ENCODE measurements at places on chromosomes 6 and 20. TPM values are rescaled to one million over a fixed set of nuclear protein-coding genes. Genes with fewer than 3 reads are reported as not detected.

GRCh38 chr6:137708481-137708880 lies 158.6 kb upstream of the TNFAIP3 start:
- no peaks in the 10 kb centered on the region for H3K4me1 ChIP-seq
- no peaks in the 10 kb centered on the region for H3K36me3 ChIP-seq
- H3K4me3 ChIP-seq, result no peak overlapping the region
- H3K27me3 ChIP-seq, result no peaks in the 10 kb centered on the region
- no peak overlapping the region for H3K27ac ChIP-seq

GRCh38 chr20:12883507-12883885 lies 125.3 kb upstream of the SPTLC3 start:
- H3K27me3 ChIP-seq, result no peaks in the 10 kb centered on the region
- H3K36me3 ChIP-seq, result no peaks in the 10 kb centered on the region
- H3K4me1 ChIP-seq, result no peaks in the 10 kb centered on the region
- no peak overlapping the region for H3K27ac ChIP-seq

DNA sequence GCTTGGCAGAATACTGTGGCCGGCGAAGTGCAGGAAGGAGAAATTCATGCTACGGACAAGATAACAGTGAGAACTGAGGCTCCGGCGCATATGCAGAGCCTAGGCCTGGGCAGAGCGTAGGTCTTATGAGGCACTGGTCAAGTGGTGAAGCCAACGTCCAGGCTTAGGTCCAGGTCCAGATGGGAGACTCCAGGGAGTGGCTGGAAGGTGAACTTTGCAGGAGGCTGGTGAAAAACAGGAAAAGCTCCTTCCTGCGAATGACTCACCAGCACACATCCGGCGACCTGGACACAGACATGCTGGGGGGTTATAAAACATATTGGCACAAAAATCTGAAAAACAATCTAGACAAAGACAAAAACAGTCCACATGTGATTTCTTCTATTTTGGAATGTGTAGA lies 15.4 kb downstream of the C6orf141 start:
- peaks cover 8% of the 10 kb centered on the region for H3K27me3 ChIP-seq
- H3K4me3 ChIP-seq, result no peak overlapping the region
- peaks cover 11% of the 10 kb centered on the region for H3K4me1 ChIP-seq

DNA sequence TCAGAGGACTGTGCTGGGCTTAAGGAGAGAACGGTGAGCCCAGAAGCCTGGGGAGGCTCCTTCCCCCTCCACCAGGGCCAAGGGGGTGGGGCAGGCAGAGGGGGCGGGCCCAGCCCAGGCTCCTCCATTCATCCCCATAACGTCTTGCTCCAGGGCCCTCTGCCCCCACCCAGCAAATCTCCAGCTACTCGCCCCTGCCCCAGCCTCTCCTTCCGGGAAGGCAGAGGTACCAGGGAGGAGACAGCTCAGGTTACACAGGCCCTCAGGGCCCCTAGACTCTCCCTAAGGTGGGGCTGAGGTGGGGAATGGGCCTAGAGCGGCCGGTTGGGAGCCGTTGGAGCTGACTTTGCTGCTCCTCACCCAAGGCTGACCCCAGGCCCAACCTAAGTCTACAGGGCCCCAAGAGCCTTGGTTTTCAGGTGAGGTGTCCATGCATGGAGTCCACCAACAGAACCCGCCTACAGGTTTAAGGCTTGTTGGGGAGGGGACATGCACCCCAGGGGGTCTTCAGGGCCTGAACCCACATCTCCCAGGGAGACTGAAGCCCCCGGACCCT lies 1.2 kb downstream of the LAMA5 start:
- peaks cover 52% of the 10 kb centered on the region for H3K4me1 ChIP-seq
- H3K4me3 ChIP-seq, result peak overlapping the region; percentile 85
- H3K27ac ChIP-seq, result no peak overlapping the region
- peak; percentile 84 for DNase-seq
- H3K27me3 ChIP-seq, result no peaks in the 10 kb centered on the region

GRCh38 chr6:29608131-29608530 lies 23.2 kb downstream of the OR2H2 start:
- H3K27ac ChIP-seq, result no peak overlapping the region
- H3K4me3 ChIP-seq, result no peak overlapping the region
- DNase-seq, result no peak
- H3K36me3 ChIP-seq, result peaks cover 68% of the 10 kb centered on the region

DNA sequence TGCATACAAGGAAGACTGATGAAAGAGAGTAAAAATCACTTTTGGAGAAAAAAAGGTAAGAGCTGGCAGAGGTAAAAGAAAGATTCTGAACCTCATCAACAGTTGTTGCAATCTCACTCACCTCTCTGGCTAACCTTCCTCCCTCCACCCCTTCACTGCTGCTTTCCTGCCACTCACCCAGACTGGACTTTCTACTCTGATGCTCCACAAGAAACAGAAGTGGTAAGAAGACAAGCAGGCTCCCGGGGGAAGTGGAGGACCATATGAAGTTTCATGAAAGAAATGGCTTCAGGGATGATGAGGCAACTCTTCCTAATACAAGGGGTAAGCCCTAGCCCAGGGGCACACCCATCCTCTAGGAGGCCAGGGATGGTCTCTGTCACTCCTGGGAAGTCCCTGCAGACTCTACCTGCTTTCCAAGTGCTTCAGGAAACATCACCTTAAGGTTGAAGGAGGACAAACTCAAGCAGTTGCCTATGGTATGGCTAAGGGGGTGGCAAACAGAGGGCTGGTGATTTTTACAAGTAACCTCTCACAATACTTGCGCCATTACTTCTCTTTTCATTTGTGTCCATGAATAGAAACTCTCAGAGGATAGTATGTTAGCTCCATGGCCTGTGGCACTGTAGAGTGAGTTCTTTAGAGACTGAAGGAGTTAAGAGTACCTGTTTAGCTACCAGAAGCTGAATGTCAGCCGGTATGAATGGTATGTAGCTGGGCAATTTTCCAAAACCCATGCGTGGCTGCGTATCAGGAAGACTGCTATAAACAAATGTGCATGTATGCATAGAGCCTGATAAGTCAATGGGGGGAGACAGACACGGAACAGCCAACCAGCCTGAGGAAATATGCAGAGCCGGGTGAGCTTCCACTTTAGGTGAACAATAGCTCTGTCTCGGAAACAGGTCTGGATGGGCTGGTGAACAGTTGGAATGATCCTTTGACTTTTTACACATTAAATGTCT lies 112.0 kb downstream of the BACH2 start:
- H3K4me1 ChIP-seq, result peaks cover 8% of the 10 kb centered on the region
- no peak overlapping the region for H3K4me3 ChIP-seq
- no peaks in the 10 kb centered on the region for H3K27me3 ChIP-seq
- DNase-seq, result no peak
- H3K27ac ChIP-seq, result no peak overlapping the region

- H3K4me3 ChIP-seq, result no peak overlapping the region
- H3K4me1 ChIP-seq, result no peaks in the 10 kb centered on the region
- no peak for DNase-seq
- no peak overlapping the region for H3K27ac ChIP-seq
- peaks cover 2% of the 10 kb centered on the region for H3K27me3 ChIP-seq
- H3K36me3 ChIP-seq, result no peaks in the 10 kb centered on the region
Measured at GRCh38 chr20:45218636-45219035, 2.5 kb upstream of the SEMG2 start.

GRCh38 chr6:143406673-143407072 lies 43.8 kb downstream of the ADAT2 start:
- DNase-seq, result no peak
- H3K4me1 ChIP-seq, result peaks cover 3% of the 10 kb centered on the region
- no peaks in the 10 kb centered on the region for H3K36me3 ChIP-seq

- H3K36me3 ChIP-seq, result peaks cover 62% of the 10 kb centered on the region
- DNase-seq, result no peak
- H3K27me3 ChIP-seq, result no peaks in the 10 kb centered on the region
Measured at GRCh38 chr20:25273046-25273445, 25.2 kb downstream of the PYGB start.

DNA sequence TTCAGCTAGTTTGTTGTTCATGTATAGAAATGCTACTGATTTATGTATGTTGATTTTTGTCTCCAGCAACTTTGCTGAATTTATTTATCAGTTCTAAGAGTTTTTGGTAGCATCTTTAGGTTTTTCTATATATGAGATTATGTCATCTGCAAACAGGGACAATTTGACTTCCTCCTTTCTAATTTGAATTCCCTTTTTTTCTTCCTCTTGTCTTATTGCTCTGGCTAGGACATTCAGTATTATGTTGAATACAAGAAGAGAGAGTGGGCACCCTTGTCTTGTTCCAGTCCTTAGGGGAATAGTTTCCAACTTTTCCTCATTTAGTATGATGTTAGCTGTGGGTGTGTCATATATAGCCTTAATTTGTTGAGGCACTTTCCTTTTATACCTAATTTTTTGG lies 58.2 kb downstream of the CDH26 start:
- DNase-seq, result no peak
- no peaks in the 10 kb centered on the region for H3K4me1 ChIP-seq
- H3K27ac ChIP-seq, result no peak overlapping the region
- H3K36me3 ChIP-seq, result no peaks in the 10 kb centered on the region

GRCh38 chr6:106145741-106146227 lies 59.6 kb downstream of the PRDM1 start:
- H3K36me3 ChIP-seq, result no peaks in the 10 kb centered on the region
- H3K4me3 ChIP-seq, result no peak overlapping the region
- peak; percentile 85 for DNase-seq
- H3K27me3 ChIP-seq, result peaks cover 8% of the 10 kb centered on the region
- H3K27ac ChIP-seq, result no peak overlapping the region

DNA sequence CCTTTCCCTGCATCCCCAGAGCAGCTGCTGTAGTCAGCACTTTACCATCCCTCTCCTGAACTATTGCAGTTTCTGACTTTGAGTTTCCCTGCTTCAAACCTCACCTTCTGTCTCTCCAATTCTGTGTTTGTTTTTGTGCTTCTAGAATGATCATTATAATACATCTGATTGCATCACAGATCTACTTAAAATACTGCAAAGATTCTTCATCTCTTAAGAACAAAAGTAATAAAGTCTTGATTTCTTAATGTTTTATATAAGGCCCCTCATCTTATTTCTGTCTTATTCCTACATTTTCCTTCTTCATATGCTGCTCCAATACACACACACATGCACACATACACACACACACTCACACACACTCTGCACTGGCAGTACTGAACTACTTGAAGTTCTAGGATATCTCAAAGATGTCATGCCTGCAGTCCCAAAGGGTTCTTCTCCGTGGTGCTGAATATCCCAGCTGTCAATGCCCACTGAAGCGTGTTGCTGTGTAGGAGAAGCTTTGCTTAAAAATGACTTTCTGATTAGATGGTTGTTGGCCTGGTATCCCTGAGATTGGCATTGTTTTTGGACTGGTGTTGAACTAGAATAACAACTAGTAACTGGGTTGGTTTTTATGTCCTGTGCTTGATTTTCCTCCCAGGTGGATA lies 97.2 kb downstream of the MAP3K4 start:
- H3K4me1 ChIP-seq, result no peaks in the 10 kb centered on the region
- no peak for DNase-seq
- no peak overlapping the region for H3K27ac ChIP-seq
- H3K27me3 ChIP-seq, result no peaks in the 10 kb centered on the region
- H3K36me3 ChIP-seq, result peaks cover 95% of the 10 kb centered on the region

The ZKSCAN8 gene
- 41.6 TPM for total RNA-seq

The C6orf58 gene
- not detected for total RNA-seq

The ARMH2 gene
- total RNA-seq, result not detected

The LAMA2 gene
- 2.9 TPM for total RNA-seq

The LTB gene
- 10.6 TPM for total RNA-seq

The SAMD5 gene
- total RNA-seq, result 0.79 TPM

Data from endodermal cell (in vitro differentiated cells).